ENCODE measurements at places on chromosomes 1 and 21.

DNA sequence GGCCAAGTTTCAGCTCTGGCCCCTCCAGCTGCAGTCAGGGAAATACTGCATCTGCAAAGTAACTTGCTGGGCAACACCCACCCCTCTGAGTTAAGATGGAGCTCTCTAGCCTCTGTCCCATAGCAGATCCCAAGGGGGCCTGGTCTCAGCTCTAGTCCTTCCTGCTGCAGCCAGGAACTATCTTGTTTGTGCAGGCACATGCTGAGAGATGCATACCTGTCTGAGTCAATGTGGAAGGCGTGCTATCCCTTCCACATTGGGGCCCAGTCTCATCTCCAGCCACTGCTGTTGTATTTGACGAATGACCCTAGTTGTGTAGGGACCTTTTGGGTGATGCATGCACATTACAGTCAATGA lies 76.4 kb downstream of the CTH start:
- no peak for DNase-seq

DNA sequence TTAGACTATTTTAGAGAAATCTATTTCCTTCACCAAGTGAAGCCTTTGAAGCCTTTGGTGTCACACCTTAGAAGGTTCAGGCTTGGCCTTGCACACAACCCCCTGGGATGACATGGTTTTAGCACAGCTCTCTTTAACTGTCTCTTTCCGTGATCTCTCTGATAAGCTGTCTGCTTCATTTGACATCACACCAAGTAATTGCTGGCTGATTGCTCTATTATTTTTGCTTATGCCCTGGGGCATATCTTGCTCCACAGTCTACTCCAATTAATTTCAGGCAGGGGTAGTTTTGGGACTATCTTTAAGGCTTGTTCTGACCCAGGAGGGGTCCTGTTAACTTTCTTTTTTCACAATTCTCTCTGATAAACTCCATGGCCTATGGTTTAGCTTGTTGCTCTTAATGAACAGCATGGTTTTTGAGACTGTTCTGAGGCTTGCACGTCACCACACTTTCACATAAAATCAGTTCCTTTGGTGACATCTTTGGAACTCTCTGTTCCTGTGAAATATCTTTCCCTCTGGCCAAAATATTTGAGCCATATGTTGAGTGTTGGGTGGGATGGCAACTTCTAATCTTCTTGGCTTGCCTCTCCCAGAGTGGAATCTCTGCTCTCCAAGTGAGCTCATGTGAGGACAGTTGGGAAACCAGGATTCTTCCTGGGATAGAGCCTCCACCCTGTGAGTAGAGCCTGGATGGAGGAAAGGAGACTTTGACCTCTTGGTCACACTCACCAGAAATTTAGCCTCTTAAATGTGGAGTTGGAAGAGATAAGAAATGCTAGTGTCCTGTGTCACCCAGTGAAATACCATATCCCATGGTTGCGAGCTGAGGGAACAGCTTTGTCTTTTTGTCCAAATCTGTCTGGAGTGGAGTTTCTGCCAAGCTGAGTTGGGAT lies 63.6 kb downstream of the MAP3K21 start:
- DNase-seq = no peak

DNA sequence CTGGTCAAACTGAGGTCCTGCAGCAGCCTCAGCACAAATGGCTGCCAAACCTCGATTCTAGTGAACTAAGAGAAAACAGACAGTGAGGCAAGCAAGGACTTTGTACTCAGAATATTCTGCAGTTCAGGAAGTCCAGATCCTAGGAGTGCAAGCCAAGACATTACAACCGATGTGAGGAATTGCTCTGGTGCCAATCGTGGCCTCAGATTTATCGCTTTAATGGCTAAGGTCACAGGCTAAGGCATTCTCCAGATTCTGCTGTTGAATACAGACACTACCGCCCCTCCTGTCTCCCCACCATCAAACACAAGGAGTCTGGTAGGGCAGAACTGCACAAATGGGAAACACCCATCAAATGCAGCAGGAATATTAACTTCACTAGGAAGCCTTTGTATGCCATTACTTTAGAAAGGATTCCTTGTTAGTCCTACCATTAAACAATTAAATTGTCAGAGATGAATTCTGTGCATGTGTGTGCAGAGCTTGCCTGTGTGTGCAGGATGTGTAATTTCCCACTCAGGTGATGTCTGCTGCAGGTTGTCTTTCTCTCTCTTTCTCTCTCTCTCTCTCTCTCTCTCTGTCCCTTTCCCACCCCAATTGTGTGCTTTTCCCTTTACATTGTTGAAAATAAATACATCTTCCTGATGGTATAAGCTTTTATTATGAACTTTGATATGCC lies 9.2 kb upstream of the SERTAD4 start:
- no peak for DNase-seq

GRCh38 chr1:201181726-201182125 lies 8.9 kb upstream of the IGFN1 start:
- DNase-seq = no peak

DNA sequence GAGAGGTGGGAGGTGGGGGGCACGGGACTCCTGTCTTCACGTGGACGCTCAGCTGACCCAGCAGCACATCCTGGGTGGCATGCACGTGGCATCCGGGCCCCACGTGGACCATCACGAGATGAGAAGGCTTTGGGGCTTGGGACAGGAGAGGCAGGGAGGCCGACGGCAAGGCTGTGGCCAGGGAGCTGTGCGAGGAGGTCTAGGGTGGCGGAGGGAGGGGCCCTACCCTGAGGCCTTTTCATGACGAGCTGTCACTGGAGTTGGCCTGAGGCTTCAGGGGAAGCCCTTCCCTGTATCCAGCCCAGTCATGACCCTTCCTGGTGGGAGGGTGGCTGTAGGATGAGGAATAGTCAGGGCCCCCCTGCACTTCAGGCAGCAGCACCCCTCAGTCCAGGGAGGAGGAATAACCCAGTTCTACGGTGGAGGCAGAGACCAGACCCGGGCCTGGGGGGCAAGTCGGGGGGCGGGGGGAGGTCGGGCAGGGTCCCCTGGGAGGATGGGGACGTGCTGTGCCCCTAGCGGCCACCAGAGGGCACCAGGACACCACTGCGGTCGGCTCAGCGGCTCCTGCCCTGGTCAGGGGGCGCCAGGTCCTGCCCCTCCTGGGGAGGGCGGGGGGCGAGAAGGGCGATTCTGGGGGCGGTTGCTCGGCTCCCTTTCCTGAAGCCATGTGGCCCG lies 2.0 kb upstream of the PERM1 start:
- no peak for DNase-seq

- DNase-seq = peak; percentile 83
Measured at GRCh38 chr1:9129266-9130041, 552 bp upstream of the GPR157 start.

GRCh38 chr1:4149281-4149680 lies 249.2 kb upstream of the C1orf174 start:
- DNase-seq = no peak

DNA sequence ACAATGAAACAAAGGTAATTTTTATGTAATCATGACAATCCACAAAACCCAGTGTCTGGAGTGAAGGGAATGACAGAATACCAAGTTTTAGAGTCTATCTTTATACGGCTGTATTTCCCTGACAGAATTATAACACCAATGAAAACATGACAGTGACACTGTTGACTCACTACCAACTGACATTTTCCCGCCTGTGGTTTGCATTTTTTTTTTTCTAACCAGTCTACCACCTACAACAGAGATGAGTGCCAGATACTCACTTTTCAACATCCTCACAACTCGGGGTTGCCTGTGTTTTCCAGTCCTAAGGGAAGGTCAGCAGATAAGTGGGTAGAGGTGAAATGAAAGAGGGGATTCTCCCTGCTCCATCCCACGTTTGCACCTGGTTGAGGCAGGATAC lies 118.9 kb downstream of the KCNJ6 start:
- no peak for DNase-seq

- no peak for DNase-seq
Measured at GRCh38 chr1:34710812-34711211, 44.0 kb upstream of the GJB5 start.

- DNase-seq = no peak
Measured at GRCh38 chr1:109502364-109502851, 7.1 kb downstream of the AMIGO1 start.

DNA sequence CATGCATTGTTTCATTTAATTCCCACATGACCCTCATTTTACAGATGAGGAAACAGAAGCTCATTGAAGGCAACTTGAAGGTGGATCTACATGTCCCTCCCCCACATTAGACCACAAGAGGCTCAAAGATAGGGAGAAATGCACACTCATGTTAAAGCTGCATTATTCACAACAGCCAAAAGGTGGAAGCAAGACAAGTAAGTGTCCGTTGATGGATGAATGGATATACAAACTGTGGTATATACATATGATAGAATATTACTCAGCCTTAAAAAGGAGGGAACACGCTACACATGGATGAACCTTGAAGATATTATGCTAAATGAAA lies 149.7 kb upstream of the JUN start:
- no peak for DNase-seq

- DNase-seq = no peak
Measured at GRCh38 chr21:28602546-28602945, 390.1 kb downstream of the LTN1 start.

DNA sequence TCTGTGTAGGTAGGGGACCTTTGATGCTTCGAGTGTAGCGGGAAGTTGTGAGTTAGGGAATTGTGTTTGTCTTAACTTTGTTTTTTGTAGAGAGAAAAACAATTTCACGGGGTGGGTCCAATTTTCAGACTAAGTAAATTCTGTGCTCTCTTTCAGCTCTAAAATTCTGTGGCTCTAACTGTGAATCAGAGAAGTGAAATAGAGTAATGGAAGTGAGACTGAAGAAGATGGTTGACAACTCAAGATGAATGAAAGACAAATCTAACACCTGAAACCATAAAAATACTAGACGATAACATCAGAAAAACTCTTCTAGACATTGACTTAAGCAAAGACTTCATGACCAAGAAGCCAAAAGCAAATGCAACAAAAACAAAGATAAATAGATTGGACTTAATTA lies 4.4 kb upstream of the FMO1 start:
- no peak for DNase-seq

DNA sequence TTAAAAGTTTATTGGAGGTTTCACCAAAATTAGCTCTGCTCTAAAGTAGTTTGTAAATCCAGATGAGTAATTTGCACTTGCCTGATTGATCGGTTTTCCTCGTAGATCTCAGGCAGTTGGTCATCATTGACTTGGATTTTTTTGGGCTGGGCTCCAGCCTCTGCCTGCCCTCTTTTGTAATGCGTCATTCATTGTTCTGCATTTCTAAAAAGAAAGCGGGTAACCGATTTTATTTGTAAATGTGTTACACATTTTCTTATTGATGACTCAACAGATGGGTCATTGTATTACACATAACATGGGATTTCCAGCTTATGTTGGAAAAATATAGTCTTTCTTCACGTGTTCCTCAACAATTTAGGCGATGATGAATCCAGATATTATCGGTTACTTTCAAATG lies 5.5 kb downstream of the ETS2 start:
- DNase-seq = no peak

- no peak for DNase-seq
Measured at GRCh38 chr1:120178799-120179756, 2.8 kb upstream of the SEC22B start.

DNA sequence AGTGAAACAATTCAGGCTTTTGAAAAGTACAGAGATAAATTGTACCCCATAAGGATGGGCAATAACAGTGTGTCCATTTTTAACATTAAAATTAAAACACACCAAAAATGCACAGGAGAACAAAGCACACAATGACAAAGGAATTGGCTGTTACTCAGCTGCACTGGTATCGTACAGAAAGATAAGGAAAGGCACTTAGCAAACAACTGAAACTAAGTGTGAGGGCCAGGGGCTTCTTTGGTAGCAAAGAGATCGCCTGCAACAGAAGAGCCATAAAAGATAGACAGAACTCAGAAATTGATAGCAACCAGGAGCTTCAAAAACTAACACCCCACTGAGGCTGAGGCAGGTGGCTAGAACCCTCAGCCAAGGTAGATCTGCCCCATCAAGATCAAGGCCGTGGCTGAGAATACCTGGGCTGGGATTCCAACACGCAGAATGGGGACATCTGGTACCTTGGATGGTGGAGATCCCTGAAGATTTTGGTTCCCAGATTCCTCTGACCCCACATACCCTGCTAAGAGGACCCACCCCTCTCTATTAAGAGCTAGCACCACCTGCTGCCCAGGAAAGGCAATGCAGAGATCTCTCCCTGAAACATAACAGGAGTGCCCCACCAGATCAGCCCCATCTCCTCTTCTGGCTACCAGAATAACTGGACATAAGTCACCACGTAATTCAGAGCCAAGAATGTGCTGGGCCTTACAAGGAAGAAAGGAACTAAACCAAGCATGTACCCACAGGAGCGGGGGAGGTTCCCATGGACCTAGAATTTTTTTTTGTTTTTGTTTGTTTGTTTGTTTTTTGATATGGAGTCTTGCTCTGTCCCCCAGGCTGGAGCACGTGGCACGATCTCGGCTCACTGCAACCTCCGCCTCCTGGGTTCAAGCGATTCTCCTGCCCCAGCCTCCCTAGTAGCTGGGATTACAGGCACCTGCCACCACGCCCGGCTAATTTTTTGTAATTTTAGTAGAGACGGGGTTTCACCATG lies 16.2 kb downstream of the PLEKHO1 start:
- DNase-seq = peak; percentile 77

GRCh38 chr1:201206176-201206575 lies 15.6 kb downstream of the IGFN1 start:
- DNase-seq = no peak

- DNase-seq = no peak
Measured at GRCh38 chr1:180675586-180675985, 43.8 kb downstream of the XPR1 start.

DNA sequence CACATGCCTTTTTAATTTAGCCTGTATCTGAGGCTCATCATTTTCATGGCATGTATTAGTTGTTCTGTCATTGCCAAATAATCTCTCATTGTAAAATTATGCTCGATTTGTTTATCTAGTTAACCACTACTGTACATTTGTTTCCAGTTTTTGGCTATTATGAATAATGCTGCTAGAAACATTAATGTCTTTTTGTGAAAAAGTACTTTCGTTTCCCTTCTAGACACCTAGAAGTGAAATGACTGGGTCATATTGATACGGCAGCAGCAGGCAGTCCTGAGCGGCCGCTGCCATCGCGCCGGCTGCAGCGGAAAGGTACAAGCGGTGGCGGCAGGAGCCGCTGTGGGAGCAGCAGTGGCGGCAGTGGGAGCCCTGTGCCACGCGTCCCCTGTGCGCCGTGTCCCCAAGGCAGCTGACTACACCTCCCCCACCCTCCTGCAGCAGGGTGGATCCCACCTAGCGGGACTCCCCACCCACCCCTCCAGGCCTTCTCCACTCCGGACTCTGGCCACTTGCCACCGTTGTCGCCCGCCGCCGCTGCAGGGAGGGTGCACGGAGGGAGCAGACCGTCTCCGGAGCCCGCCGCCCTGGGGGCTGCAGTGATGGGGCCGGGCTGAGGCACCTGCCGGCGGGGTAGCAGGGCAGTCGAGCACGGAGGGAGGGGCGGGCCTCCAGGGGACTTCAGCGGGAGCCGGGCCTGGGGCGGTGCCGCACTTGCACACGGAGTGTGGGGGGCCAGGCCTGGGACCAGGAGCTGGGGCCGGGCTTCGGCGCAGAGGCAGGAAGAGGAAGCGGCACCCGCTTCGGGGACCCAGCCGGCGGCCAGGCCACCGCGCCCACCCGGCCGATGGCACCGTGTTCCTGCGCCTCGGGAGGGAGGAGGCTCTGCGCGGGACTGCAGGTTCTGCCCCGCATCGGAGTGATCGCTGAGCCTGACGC lies 66.8 kb upstream of the RGS7 start:
- DNase-seq = no peak

All from tibial artery (tissue), 4 donors.